ENCODE measurements at places on chromosomes 16 and 17.
A peak's percentile ranks its signal among the peaks of the same experiment; 100 is the strongest.

DNA sequence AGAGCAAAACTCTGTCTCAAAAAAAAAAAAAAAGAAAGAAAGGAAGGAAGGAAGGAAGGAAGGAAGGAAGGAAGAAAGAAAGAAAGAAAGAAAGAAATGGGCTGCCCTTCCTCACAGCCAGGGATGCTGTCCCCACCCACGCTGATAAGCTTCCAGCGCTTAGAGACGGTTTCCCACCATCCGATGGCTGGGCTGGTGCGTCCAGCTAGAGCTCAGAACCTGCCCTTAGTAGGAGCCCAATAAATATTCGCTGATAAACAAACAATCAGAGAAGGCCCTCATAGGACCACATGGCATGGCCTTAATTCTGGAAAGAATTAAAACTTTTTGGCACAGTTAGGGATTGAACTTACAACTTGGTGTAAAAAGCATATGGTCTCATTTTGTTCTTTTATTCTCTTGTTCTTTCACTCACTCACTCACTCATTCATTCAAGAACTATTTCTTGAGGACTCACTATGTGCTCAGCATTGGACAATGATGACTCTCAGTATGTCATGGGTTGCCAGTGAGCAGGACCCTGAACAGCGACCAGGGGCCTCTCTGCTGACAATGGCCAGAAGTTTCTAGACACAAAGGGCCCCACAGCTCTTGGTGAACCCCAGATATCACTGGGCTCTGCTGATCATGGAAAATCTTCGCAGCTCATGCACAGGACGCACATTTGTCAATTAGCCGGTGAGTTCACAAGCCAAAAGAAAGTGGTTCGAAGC lies 32.5 kb upstream of the TNRC6C start:
- DNase-seq: no peak

DNA sequence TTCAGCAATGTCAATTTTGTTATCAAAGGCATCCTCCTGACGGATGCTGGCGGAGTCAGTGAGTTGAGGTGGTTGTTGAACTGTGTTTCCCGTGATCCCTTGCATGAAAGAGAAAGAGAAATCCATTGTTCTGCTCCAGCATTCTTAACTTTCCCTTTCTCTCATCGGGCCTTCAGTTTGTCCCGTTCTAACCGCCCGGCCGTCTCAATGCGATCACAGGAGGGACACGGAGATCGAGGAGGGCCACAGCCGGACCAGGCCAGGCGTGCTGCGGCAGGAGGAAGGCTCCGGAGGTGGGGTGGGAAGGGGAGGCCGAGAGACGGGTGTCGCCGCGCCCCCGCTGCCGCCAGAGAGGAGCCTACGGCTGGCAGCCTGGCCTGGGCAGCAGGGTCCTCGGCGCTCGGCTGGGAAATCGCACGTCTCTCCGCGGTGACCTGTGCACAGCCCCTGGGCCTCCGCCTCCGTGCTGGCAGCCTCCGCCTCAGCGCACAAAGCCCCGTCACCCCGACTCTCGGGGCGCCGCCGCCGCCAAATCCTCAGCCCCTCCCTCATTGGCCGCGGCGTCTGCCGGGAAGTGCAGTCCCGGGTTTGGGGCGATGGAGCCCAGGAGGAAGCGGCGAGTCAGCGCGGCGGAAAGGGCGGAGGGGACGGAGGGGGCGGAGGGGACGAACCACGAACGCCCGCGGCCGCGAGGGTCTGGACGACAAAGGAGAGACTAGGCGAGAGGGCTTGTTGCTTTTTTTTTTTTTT lies 38.1 kb downstream of the SOST start:
- DNase-seq: no peak

DNA sequence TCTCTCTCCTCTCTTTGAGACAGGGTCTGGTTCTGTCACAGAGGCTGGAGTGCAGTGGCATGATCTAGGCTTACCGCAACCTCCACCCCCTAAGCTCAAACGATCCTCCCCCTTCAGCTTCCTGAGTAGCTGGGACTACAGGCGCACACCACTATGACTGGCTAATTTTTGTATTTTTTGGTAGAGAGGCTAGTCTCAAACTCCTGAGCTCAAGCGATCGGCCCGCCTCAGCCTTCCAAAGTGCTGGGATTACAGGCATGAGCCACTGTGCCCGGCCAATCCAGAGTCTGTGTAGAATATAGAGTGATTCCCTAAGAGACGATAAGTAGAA lies 65.8 kb upstream of the RPH3AL start:
- no peak for DNase-seq

- no peak for DNase-seq
Measured at GRCh38 chr17:8109661-8110455, 8.5 kb downstream of the ALOXE3 start.

DNA sequence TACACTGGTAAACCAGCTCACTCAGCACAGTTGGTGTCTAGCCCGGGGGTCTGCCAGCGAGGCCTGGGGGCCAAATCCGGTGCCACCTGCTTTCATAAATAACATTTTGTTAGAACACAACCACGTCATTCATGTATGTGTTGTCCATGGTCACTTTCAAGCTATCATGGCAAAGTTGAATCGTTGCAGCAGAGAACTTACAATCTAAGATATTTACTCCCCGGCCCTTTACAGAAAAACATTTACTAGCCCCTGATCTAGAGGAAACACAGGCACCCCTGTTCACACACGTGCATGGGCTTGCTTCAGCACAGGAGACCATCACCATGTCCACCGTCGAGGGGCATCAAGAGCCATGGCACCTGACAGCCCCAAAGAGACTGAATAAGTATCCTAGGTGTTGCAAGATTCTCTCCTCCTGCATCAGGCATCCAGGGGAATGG lies 111.4 kb upstream of the DNAH9 start:
- no peak for DNase-seq

DNA sequence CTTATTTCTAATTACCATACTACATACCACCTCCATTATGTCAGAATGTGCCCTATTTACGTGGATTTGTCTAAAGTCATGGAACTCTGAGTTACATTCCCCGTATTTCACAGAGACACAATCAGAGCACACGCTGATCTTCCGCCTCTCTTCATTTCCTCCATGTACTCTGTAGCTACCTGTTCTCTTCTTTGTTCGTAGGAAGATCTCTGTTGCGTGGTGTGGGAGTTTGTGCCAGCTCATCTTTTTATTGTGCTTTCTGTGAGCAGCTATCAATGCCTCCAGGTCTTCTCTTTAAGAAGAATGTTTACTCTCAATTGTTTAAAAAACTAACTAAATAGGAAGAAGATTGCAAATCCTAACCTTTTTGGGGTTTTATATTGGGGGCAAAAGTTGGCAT lies 26.9 kb downstream of the NLRC5 start:
- DNase-seq: no peak

- no peak for DNase-seq
Measured at GRCh38 chr17:64437944-64438525, 10.9 kb upstream of the MILR1 start.

DNA sequence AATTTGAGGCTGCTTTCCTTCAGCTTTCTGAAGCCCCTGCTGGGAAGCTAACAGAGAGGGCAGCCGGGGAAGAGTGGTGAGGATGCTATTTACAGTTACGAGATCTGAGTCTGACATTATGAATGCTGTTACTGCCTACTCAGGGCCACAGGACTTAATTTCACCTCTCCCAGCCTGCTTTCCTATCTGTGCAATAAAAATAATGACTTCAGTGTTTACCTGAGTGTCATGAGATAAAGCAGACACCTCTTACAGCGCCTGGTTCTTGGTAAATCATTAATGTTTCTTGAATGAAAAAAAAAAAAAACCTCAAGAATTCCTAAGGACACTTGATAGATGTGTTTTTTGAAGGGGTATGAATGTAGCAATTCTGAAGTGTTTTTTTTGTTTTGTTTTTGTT lies 24.2 kb upstream of the CPHXL start:
- DNase-seq: no peak

DNA sequence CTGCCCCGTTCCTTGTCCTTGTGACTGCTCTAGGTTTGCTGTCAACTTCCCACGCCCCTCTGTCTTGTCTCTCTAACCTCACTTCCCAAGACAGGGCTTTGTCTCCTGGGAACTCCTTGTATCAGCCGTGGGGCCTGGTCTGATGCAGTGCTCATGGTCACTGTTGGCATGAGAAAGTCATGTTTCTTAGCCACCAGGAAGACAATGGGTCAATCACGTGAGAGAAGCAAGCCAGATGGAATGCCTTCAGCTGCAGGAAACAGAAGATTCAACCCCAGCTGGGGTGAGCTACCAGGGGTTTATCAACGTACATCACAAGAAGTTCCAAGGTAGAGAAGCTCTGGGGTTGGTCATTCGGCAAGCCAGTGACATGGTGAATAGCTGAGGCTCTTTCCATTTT lies 116.6 kb downstream of the IRF8 start:
- no peak for DNase-seq

DNA sequence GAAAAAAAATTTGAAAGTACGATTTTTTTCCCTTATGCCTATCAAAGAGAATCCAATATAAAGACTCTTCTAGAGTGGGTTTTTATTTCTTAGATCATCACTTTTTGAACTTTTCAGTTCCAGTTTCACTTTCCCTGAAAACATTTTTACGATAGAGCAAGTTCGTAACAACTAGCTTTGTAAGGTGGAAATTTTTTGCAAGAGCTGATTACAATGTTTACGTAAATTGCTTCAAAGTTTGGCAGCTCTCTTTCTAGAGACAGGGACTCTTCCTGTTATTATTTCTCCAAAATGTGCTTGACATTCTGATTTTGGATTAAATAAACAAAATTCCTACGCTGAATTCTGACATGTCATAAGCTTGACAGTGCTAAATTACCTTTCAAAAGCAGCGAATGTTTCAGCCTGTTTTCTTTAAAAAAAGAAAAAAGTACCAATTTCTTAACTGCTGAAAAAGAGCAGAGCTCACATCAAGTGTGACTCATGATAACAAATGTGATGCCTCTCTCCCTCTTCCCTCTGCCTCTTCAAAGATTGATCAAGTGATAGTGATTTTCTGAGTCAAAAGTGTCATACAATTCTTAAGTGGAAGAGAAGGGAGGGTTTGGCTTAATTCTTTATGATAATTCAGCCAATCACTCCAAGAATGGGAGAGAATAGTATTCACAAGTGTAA lies 175.2 kb downstream of the KCNJ2 start:
- DNase-seq: no peak

- DNase-seq: no peak
Measured at GRCh38 chr16:69453936-69454335, 29.5 kb downstream of the CYB5B start.

GRCh38 chr17:46742565-46743270 lies 75.8 kb downstream of the WNT3 start:
- peak; percentile 27 for DNase-seq

GRCh38 chr17:28447396-28447760 lies 26.1 kb upstream of the SLC13A2 start:
- DNase-seq: no peak

- DNase-seq: no peak
Measured at GRCh38 chr16:79379095-79379494, 221.4 kb downstream of the MAF start.

GRCh38 chr17:49592263-49592662 lies 16.6 kb downstream of the NXPH3 start:
- no peak for DNase-seq

- no peak for DNase-seq
Measured at GRCh38 chr17:13131225-13131624, 113.4 kb upstream of the ELAC2 start.

GRCh38 chr17:17413215-17413792 lies 63.5 kb upstream of the MED9 start:
- no peak for DNase-seq

DNA sequence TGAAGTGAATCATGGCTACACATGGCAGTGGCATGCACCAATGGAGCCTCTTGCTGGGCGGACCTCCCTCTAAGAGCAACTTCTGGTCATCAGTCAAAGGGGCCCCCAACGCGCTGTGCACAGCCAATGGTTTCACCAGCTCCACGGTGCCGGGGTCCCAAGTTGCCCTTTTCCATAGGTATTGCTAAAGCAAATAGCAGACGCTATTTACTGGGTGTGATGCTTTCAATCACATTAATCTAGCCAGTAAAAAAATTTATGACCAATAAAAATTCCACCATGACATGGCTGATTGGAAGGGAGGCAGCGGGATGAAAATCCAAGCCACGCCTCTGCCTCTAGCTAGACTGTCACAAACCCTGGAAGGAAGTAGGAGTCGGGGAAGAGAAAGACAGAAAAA lies 680.3 kb upstream of the SOX9 start:
- no peak for DNase-seq

GRCh38 chr17:57395721-57396321 lies 139.5 kb downstream of the MSI2 start:
- DNase-seq: no peak

DNA sequence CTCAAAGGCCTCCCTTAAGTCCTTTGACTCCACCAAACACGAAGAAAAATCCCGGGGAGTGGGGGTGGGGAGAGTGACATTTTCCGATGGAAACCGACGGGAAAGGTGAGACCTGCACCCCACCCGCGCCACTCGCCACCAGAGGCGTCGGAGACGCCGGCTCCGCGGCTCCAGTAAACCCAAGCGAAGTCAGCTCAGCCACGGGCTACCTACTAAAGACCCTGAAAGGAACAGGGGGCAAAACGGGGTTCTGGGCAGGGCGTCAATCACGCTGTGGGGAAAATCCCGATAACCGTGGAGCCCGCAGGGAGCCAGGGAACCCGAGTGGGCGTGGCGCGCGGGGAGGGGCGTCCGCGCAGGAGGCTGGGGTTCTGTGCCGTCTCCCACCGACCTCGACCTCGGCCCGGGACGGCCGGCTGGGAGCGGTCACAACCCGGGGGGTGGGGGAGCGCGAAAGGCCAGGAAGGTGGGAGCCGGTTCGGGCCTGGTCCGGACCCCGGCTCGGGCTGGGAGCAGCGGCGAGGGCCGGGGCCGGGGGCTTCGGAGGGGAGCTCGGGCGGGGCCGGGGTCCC lies 565 bp downstream of the WDR45B start:
- no peak for DNase-seq

- DNase-seq: no peak
Measured at GRCh38 chr16:56068816-56069215, 122.5 kb upstream of the GNAO1 start.

DNA sequence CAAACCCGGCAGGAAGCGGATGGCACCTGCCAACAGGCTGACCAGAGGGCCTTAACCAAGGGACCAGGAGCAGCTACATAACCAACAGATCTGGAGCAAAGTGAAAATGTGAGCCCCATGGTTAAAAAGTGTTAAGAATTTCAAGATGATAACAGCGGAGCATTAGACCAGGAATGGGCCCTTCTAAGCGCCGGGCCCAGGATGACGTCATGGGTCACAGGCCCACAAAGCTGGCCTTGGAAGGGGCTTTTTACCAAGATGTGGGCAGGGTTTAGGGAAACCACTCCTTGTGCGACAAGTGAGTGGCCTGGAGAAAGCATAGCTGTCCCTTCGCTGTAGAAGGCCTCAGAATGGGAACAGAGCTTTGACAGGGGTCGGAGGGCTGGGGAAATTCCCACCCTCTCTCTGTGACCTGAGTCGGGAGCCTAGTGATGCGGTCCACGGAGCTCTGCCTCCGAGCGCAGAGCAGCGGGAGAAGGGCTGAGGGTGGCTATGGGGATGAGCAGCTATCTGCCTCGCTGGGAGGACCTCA lies 84.4 kb upstream of the RPL38 start:
- no peak for DNase-seq

DNA sequence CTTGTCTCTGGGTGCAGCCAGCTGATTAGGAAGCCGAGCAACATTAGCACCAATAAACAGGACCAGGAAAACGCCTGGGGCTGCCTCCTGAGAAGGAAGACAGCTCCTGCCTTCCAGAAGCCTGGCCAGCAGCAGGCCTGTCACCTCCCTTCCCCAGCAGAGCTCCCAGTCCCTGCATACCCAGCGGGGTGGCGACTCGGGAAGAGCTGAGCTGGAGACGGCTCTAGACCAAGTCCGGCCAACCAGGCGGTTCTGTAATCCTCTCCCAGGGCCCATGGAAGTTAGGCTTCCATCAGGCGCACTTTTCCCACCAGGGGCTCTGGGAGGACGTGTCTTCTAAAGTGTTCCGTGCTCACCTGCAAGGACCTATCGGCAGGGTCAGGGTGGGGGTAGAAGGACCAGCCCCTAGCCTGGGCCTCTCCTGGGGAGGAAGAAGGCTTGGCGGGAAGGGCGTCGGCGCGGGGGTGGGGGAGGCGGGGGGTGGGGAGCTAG lies 12.0 kb upstream of the CLUH start:
- DNase-seq: no peak

Data from AG09319 (cell line).